ENCODE measurements at places on chromosomes 7 and 10.

GRCh38 chr10:1360558-1361164 lies 304.5 kb downstream of the WDR37 start:
- no peak for DNase-seq

DNA sequence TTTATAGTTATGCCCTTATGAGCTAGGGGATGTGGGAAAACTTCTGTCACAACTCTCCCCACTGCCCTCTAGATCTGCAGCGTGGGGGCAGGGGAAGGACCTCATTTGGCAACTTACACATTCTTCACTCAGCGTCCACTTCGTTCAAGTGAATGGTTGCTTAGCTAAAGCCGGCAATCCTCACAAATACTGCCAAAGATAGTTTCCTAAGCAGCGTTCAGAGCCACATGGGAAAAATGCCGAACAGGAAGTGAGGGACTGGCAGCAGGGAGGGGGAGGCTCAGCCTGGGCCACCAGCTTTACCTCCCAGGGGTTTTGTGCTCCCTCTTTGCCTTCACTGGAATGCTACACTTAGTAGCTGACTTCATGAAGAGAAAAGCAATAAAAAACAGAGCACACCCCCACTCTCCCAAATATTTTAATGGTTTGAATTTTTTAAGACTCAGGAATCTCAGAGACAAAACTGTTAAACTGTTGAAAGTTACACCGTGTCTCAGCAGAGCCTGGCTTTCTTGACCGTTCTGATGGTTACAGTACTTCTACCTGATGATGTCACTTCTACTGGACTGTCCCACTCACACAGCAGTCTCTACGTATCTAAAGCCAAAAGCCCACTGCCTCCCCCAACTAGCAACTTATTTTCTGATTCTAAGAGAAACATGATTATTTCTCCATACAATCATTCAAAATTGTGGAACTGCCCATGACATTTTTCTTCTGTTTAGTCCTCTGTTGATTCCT lies 10.4 kb downstream of the GRM3 start:
- DNase-seq = no peak

- DNase-seq = no peak
Measured at GRCh38 chr10:129768437-129769355, 195.4 kb downstream of the EBF3 start.

DNA sequence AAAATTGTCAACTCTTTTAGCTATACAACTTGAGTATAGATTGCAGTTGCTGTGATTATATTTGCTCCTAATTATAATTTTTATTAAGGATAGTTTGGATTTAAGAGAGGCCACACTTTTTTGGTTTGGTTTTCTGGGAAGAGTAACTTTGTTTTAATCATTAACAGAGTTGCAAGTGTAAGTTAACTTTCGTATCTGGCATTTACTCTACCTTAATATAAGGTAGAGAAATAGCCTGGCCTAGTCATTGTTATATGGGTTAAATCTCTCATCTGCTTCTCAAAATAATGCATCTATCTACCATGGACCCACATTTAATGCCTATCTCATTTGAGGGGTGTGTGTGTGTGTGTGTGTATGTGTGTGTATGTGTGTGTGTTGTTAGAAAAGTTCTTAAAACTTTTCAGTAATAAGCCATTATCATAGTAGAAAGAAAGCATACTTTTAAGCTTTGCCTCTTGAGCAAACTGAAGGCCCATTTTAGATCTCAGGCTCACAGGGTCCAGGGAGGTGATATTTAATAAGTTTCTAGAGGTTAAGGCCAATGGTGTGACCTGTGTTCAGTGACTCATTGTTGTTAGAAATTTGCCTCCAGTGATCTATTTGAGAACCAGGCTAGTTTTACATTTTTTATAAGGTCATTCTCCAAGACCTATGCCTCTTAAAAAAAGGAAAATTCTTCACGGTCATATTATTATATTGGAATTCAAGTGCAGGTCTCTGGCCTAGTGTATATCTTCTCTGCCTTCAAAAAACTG lies 10.9 kb upstream of the TEX47 start:
- DNase-seq = no peak

DNA sequence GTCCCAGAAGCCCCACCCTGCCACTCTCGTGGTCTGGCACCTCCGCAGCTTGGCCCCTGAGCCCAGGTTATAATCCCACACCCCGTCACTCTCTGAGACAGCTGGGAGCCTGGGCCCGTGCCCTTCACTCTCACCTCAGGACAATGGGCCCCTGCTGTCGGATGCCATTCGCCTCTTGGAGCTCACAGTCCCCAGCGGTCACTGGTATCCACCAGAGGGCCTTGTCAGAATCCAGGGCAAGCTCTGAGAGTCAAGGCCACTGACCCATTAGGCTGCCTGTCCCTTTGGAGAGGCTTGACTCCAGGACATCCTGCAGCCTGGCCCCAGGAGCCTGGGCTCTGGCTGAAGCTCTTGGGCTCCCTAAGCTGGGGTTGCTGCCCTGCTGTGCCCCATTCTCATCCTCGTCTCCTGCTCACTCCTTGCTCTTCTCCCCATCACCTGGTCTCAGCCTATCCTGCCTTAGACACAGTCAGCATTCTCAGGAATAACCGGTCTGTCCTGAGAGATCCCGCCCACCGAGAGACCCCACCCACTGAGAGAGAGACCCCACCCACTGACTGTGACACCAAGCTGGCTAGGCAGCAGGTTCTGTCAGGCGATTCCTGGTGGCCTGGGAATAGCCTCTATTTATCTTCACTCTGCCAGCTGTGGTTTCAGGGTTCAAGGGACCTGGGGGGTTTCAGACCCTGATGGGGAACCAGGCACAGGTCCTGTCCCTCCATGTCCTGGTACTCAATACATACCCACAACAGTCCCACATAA lies 27.7 kb downstream of the CPXM2 start:
- no peak for DNase-seq

DNA sequence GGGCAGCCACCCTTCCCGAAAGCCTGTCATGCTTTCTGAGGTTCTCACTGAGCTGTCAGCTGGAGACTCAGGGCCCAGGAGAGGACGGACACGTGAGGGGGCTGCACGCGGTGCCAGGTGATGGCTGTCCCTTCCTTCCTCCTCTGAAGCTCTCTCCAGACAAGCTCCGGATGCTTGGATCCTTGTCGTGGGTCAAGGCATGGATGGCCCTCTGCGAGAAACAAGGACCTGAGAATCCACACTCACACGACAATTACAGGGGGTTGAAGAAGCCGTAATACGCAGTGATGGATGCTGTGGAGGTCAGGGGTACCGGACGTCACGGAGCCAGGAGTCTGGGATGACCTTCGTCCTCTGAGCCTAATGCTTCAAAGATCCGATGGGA lies 170.3 kb downstream of the USP6NL start:
- DNase-seq = no peak

- no peak for DNase-seq
Measured at GRCh38 chr10:92692080-92692671, 2.4 kb downstream of the HHEX start.

- peak; percentile 78 for DNase-seq
Measured at GRCh38 chr10:451021-451471, 238.4 kb downstream of the DIP2C start.

- peak; percentile 61 for DNase-seq
Measured at GRCh38 chr10:110311357-110311949, 6.7 kb upstream of the SMNDC1 start.

- peak; percentile 15 for DNase-seq
Measured at GRCh38 chr10:96512524-96513304, 1.0 kb downstream of the TLL2 start.

- no peak for DNase-seq
Measured at GRCh38 chr10:44032216-44032615, 352.7 kb downstream of the CXCL12 start.

- no peak for DNase-seq
Measured at GRCh38 chr7:50707236-50708006, 75.3 kb downstream of the GRB10 start.

DNA sequence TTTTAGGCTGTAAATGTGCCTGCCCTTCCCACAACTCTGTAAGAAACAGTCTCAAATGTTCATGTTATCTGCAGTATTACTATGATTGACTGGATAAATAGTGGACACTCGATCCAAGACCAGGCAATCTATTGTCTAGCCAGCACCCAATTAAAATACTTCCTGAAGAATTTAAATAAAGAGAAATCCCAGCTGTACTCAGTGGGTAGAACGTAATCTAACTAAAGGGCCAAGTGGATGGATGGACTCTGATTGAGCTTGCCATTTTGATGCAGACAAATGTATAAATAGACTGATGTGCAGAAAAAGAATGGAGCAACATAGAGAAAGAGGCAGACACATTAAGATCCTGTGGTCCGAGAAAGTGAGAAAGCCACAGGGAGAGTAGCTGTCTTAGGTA lies 158.0 kb downstream of the IPMK start:
- DNase-seq = no peak

DNA sequence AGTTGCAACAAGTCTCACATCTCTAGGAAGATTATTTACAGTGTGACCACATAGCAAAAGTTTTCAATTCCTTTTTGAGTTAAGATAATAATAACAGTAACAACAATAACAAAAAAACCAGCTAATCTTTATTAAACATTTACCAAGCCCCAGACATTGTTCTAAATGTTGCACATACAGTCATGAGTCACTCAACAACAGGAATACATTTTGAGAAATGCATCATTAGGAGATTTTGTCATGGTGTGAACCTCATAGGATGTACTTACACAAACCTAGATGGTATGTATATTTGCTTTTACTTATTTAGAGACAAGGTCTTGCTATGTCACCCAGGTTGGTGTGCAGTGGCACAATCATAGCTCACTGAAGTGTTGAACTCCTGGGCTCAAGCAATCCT lies 52.0 kb downstream of the SPAM1 start:
- DNase-seq = no peak

- no peak for DNase-seq
Measured at GRCh38 chr10:104640339-104641186, 527 bp upstream of the SORCS3 start.

DNA sequence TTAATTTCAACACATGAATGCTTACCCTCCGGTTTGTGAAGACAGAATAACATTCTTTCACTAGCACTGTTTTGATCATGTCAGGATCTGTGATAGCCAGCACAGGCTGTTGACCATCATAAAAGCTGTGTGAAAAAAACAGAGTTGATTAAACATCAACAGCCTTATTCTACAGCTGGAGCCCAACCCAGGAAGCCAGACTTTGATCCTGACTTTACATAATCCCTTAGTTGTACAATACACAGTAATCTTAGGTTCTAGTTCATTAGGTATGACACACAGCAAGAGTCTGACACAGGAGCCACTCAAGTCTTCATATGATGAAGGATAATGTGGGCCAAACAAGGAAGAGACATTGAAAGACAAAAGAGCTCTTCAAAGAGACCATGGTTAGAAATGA lies 11.4 kb downstream of the CYP3A4 start:
- DNase-seq = no peak

DNA sequence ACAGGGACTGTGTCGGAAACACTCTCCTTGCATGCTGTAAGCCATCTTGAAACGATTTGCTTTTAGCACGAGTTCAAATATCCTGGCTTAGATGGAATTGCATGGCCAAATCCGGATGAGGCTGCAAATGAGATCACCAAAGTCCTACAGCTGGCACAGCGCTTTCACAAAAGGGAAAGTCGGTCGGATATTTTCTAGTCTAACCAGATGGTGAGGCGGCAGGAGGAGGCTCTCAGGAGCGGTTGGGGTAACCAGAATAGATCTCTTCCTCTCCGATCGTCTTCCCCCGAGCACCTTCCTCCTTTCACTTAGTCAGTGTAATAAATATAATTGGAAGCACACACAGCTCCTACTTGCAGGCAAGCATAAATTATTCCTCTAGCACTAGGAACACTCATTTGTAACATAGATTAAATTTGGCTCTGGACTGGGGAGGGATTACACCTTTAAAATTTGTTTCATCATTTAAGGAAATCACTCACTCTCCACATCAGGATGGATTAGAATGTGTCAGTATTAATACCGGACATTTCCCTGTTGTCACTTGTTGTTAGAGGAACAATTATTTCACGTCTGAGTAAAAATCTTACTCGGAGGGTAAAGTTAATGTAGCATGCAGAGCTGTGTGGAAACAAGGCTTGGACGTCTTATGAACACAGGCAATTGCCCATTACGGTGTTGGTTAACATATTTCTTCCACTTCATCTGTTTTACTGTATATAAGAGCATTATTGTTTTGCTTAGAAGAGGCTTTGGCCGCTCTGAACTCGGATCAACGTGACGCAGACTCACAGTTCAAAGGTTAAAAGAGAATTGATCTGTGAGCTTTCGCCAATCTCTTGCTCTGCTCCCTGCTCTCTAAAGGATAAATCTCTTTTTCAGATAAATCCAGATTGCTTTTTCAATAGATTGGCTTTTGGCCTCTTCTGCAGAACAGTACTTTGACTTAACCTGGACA lies 857.9 kb downstream of the TYW1 start:
- no peak for DNase-seq

GRCh38 chr10:5973069-5973468 lies 4.3 kb downstream of the IL15RA start:
- no peak for DNase-seq

DNA sequence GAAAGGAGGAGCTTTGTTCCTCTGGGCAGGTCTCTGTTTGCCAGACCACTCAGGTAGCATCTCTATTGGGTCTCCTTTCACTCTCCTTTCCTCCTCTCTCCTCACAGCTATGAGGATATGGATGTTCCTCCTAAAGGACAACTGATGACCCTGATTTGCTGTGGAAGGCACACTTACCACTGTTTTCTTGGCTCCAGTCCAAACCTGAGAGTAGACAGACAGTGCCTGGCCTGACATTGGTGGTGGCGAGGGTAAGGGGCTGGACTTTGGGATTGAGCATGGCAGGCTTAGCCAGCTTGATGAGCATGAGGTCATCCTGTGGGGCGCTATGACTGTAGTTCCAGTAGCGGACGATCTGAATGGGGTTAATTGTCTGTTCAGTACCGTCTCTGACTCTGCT lies 3.6 kb downstream of the PRSS37 start:
- DNase-seq = no peak

GRCh38 chr7:26485367-26485934 lies 193.8 kb downstream of the SNX10 start:
- no peak for DNase-seq

GRCh38 chr7:128454808-128455542 lies 703 bp upstream of the HILPDA start:
- DNase-seq = no peak

DNA sequence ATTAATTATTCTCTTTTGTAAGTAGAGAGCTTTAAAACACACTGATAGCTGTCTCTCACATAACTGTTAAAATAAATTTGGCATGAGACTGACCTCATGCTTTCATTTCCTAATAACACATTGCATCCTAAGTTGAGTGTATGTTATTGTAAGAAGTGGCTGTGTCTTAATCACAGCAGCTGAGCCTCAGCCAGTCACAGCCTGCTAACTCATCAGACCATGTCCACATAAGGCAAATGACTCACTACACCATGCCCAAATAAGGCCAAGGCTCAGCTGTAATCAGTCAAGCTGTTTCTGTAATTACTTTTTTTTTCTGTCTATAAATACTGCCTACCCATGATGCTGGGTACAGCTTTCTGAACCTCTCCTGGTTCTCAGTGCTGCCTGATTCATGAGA lies 860.9 kb downstream of the XPNPEP1 start:
- no peak for DNase-seq

GRCh38 chr10:113522460-113522859 lies 30.4 kb upstream of the HABP2 start:
- no peak for DNase-seq
